Activated CD8-positive, alpha-beta memory T cell treated with anti-CD3 and anti-CD28 coated beads for 1 hour (primary cell): ENCODE measurements at places on chromosomes 7 and 10.

DNA sequence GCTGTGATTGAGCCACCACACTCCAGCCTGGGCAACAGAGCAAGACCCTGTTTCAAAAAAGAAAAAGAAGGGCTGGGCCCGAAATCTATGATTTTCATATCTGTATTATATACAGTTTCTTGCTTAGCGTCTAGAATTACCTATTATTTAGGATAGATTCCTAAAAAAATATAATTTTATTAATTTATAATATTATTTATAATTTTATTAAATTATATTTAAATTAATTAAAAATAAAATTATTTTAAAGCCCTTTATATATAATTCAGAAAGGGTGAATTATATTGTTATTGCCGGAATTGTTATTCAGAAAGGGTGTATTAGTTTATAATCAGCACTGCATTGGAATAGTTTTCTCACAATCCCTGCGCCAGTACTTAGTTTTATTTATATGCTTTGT, 14.5 kb downstream of the PPP1R9A start:
- DNase-seq = no peak

GRCh38 chr10:26859241-26860101, 1.3 kb downstream of the ABI1 start:
- DNase-seq = no peak

- DNase-seq = no peak
These were observed 661 bp downstream of the HECTD2 start for GRCh38 chr10:91410638-91411371.

- no peak for DNase-seq
These were observed 143.7 kb downstream of the TAX1BP1 start for GRCh38 chr7:27883696-27884095.

DNA sequence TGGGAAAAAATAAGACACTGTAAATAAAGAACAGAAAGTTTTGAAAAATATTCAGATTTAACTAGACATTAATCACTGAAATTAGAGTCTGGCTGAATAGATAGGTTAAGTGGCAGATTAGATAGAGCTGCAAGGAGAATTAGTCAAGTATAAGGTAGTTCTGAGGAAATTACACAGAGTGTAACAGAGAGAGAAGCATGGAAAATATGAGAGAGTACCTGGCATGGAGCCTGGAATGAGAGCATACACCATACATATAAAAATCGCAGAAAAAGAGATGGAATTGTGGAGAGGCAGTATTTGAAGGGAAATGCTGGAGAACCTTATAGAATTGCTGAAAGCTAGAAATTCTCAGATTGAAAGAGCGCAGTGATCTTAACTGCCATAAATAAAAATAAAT, 46.9 kb downstream of the ZNRF2 start:
- DNase-seq = no peak

DNA sequence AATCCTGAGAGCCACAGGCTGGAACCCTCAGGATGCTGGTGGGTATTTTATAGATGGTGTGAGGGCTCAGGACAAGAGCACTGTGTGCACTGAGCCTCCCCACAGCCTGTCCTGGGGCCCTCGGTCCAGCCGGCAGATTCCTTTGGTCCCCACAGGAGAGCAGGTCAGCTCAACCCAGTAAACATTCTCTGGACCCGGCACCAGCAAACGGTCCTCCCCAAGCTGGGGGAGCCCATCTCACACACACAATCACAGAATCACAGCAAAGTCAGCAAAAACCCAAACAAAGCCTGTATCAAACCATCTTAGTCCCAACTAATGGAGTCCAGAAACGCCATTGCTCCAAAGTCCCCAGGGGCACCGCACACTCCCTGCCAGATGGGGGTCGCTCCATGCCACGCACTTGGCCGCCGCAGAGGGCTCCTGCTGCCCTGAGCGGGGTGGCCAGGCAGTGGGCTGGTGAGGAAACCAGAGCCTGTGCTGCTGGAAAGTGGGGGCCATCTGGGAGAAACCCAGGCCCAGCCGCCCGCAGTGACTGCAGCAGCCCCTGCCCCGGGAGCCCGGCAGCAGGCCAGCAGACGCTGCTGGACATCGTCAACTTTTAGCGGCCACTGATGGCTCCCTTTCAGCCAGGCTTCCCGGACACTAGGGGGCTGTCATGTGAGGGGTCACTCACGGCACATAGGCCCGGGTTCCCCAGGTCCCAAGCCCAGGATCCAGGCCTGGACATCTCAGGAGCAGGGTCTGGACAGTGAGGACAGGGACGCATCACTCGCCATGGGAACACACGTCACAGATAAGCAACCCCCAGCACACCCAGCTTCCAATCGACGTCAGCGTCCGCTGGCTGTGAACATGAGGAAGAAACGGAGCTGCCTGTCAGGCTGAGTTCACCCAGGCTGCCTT, 52.6 kb downstream of the DPYSL4 start:
- no peak for DNase-seq

GRCh38 chr7:157266272-157266671, 70.5 kb upstream of the DNAJB6 start:
- no peak for DNase-seq

- DNase-seq = no peak
These were observed 89.2 kb upstream of the PFKP start for GRCh38 chr10:2978111-2978510.

GRCh38 chr10:7435674-7436073, 24.8 kb upstream of the SFMBT2 start:
- DNase-seq = no peak

DNA sequence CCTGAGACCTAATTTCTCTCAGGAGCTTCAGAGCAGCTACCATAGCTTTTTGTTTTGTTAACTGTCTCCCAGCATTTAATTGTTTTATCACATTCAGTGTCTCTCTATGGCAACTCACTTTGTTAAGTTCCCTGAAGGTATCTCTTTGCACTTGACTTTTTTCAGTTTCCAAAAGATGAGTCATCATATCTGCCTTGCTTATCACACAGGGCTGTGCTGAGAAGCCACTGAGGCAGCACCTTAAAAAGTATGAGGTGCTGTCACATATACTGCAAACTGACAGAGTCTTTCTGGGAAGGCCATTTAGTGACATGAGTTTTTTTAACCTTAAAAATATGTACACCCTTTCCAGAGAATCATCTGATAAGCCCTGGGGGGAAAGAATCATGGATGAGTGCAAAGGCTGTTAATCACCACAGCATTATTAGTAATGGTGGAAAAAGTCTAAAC, 56.8 kb downstream of the PPP1R3C start:
- no peak for DNase-seq

DNA sequence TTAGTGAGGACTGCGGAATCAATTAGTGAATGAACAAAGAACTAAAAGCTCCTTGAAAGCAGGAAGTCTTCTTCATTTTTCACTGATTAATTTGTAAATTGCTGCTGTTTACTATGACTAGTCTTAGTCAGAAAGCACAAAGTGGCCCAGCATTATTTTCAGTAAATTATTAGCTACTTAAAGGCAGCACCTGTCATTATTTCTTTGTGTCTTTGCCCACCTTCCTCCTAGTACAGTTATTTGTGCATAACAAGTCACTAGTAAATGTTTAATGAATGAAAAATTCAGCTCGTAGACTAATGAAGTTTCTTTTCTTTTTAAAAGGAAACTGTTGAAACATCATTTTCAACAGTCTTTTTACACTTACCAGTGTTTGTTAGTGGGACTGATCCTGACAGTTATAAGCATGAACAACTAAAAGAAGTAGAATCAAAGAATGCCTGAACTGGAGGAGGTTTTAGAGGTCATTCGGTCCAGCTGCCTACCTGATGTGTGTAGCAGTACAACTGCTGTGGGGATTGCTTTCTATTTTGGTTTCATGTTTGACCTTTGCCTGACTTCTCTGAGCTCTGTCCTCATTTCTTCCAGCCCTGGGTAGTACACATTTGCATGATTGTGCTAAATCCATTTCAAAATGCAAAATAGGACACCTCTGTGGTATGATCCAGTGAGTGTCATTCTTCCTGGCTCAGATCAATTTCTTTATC, 140.0 kb upstream of the PHYHIPL start:
- DNase-seq = no peak

GRCh38 chr10:80580638-80581468, 43.2 kb downstream of the SH2D4B start:
- no peak for DNase-seq

DNA sequence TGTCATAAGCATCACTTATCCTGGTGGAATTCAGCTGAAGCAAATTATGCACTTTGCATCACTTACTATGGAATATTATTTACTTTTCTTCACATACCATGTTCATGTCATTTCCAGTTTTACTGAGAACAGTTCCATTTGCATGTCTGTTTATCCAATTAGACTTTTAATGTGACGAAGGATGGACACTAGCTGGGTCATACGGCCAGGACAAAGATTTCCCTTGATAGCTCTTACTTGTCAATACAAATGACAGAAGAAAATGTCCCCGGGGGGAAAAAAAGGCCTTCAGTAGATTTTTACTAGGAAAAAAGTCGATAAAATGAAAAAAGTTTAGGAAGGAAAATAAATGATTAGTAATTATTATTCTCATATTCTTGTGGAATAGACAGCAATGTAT, 106.6 kb downstream of the RAPGEF5 start:
- DNase-seq = no peak

DNA sequence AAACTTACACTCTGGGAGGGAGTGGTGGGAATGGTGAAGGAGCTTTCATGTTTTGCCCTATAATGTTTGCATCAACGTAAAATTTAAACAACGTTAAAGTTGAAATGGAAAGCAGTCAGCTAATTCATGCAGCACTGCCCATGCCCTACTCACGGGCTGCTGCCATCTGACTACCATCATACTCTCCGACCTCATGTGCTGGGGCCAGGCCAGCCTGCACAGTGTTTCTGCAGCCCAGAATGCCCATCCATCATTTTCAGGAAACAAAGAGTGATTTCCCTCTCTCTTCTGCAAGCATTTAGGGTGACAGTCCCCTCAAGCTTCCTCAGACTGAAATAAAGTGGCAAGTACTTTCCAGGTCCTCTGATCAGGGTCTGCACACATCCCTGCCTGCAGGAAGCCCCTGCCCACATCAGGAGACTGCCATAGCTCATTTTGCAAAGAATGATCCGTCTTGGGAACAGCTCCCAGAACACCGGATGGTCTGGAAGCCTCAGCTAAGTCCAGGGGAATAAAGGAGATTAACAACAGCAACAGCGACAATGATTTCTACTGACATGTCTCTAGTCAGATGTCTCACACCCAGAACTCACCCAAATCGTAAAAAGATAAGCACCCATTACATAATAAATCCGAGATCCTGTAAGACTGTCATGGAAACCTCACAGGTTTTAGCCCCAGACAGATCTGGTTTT, 40.3 kb downstream of the ARHGAP22 start:
- no peak for DNase-seq

GRCh38 chr7:37429435-37429791, 19.3 kb downstream of the ELMO1 start:
- DNase-seq = no peak

GRCh38 chr7:11332186-11332864, 358.7 kb downstream of the PHF14 start:
- DNase-seq = no peak

DNA sequence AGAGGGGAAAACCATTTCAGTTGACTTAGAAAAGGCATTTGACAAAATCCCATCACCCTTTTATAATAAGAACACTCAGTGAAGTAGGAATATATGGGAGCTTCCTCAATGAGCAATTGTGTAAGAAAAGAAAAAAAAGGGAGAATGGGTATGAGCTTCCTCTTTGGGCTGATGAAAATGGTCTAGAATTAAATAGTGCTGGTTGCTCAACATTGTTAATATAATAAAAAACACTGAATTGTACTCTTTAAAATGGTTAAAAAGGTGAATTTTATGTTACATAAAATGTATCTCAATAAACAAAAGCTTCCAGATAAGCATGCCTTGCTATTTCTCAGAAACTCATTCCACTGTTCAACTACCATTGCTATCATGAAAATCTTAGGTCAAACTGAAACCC, 40.6 kb downstream of the LRRC17 start:
- no peak for DNase-seq

DNA sequence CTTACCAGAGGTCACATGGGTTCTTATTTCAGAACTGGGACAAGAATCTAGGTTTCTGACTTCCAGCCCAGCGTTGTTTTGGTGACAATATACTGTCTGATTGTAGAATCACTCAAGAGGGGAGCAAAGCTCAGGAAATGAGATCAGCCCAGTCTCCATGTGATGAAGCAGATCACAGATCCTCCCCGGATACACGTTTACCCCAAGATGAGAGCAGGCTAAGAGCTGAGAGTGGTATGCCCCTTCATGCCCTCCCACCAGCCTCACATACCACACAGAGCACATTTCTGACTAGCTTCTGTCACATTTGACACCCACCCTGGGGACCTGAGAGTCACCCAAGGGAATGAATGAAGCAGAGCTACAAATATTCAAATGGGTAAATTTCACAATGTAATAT, 27.1 kb upstream of the PRKCQ start:
- DNase-seq = no peak

GRCh38 chr7:29431686-29432085, 131.9 kb upstream of the PRR15 start:
- DNase-seq = no peak

GRCh38 chr10:114648368-114648767, 9.7 kb downstream of the ABLIM1 start:
- no peak for DNase-seq

GRCh38 chr10:72935361-72935760, 19.2 kb downstream of the PLA2G12B start:
- DNase-seq = no peak

- no peak for DNase-seq
These were observed 7.3 kb downstream of the SEPHS1 start for GRCh38 chr10:13340626-13341376.

DNA sequence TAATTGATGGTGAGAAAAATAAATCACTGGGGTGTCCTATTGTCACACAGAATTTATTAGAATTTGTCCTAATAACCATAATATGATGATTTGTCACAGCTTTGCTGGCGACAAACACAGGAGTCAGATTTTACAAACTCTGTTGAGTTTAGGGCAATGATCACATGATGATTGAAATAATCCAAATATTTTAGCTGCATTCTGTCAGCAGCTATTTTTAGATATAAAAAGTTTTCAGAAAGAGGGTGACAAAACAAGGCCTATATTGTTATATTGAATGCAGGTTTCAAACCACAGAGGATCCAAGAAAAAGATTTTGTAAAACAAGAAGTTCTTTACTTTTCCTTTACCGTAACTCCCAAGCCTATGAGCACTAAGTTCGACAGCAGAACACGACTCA, 178.8 kb downstream of the ADAM12 start:
- no peak for DNase-seq

DNA sequence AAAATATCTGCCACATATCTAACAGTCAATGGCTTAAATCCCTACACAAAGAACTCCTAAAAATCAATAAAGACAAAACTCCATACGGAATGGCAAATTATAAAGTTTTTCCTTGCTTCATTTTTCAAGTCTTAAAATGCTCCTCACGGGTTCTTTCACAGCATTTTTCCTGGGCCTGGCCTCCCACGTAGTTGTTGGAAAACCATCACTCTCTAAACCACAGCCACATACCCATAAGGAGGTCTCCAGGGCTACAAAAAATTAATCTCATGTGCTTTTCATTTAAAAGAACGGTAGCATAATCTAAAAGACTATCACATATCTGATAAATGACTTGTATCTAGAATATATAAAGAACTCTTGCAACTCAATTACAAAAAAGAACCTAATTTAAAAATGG, 2.9 kb downstream of the COA1 start:
- no peak for DNase-seq

GRCh38 chr7:89133819-89134218, 338.3 kb upstream of the TEX47 start:
- DNase-seq = no peak
